NCI-H2171 treated with DMSO at 0.1 percent for 48 hours (cell line): ENCODE measurements at places on chromosomes 12 and 14.

- DNase-seq, result no peak
Measured at GRCh38 chr14:56515739-56516138, 63.9 kb upstream of the TMEM260 start.

DNA sequence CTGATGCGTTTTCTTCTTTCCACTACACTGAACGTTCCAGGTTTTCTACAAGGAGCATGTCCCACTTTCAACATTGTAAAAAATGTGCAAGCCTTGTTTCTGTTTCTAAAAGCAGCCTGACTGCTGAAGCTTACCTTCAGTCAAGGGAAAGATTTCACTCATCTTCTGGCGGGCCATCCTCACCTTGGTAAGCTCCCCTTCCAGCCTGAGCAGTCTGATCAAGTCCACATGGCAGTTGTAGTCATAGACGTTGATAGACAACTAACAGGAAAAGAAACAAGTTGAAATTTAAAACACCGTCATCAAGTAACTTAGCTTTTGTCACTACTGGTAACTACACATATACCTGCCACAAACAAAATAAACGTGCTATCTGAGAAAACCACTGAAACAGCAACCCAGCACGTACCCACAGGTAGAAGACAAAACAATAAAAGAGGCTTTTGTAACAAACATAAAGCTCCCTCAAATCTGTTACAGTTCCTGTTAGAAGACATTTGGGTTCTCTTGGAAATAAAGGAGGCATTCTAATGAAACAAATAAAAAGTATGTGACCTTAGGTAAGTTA, 11.9 kb downstream of the SART3 start:
- no peak for DNase-seq

- no peak for DNase-seq
Measured at GRCh38 chr14:34161351-34162082, 210.6 kb upstream of the EGLN3 start.

DNA sequence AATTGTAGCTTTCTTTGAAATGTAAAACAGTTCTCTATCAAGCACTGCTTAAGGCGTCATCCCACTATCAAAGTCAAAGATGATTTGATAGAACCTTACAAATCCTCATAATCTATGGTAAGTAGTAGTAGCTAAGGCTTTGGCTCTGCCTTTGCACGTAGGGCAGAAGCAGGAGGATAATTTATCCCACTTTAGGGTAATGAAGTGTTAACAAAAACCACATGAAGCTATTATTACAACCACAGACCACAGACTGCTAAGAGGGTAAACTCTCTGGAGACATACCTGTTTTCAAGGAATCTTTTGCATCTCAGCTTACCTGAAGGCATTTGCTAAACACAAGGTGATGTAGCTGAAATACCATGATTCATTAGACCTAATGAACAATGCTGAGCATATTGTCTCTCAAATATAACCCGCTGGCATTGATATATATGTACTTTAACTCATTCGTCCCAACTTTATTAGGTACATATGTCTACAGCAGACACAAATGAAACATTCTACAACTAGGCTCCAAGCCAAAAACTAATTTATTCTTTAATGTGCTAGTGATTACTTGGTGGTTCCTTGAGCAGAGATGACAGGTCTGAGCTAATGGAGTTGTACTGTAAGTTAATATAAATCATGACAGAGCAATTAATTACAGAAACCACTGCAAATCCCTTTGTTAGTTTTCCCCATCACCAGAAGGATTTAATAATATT, 368.8 kb downstream of the ETNK1 start:
- DNase-seq, result peak; percentile 66

DNA sequence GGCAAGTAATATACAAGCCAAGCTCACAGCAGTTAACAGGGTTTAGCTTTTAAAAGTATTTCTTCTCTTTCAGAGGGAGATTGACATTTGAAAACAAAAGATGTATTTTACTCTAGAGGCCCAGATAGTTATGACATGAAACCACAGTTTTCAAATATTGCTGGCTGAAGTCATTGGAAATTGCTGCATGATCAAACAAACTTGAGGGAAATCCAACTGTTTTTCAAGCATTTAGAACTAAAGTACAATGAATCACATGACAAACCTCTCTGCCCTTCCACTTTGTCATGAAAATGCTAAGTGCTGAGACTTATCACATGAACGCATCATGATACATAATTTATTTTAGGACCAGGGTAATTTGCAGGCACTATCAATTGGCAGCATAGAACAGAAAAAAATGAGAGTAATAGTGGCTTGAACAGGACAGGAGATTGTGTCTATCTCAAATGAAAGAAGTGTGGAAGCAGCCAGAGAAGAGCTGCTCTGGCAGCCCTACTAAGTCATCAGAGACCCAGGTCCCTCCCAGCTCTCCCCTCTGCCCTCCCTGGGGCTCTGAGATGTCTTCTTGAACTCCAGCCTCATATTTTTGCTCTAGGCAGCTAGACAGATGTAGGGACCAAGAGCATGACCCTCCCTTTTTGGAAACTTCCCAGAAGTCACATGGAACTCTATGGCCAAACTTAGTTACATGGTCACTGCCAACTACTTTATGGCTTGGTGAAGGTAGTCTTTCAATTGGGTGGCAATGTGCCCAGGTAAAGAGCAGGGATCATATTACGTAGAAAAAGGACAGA, 90.1 kb upstream of the PELI2 start:
- DNase-seq, result no peak

- no peak for DNase-seq
Measured at GRCh38 chr12:94725375-94726168, 75.2 kb upstream of the TMCC3 start.

GRCh38 chr12:93758801-93759373, 81.7 kb downstream of the CRADD start:
- DNase-seq, result no peak

GRCh38 chr12:124440841-124441381, 126.5 kb downstream of the NCOR2 start:
- no peak for DNase-seq

DNA sequence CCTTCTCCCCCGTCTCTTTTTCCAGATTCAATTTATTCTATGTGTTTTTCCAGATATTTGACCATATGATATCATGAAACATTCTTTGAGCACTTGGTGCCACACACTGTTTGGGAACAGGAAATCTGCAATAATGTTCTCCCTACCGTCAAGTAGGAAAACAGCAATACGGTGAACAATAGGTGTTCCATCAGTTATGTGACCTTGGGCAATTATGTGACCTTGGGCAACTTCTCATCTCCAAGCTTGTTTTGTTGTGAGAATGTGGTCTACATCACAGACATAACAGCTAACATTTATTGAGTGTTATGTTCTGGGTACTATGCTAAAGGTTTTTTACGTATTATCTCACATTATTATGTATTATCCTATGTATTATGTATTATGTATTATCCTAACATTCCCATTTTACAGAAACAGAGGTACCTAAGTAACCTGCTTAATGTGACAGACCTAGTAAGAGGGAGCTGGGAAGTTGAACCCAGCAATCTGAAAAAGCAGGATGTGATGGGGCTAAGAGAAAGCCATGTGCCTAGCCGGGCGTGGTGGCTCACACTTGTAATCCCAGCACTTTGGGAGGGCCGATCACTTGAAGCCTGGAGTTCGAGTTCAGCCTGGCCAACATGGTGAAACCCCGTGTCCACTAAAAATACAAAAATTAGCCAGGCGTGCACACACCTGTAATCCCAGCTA, 1.2 kb upstream of the NEK9 start:
- DNase-seq, result no peak

DNA sequence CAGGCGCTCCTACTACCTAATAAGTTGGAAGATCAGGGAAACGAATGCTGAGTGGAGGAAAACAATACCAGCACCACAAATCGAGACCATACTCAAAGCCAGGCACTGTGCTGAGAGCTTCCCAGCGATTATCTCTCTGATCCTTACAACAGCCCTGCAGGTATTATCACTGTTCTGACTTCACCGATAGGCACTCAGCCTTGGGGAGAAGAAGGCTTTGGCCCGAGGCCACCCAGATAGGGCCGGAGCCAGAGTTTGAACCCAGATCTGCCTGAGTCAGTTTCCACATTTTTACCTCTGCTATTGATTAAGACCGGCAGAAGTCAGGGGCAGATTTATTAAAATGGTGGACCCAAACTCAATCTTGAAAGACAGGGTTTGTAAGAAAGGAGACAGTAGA, 4.9 kb downstream of the SVOP start:
- no peak for DNase-seq

- no peak for DNase-seq
Measured at GRCh38 chr14:90676912-90677311, 139.3 kb downstream of the TTC7B start.

DNA sequence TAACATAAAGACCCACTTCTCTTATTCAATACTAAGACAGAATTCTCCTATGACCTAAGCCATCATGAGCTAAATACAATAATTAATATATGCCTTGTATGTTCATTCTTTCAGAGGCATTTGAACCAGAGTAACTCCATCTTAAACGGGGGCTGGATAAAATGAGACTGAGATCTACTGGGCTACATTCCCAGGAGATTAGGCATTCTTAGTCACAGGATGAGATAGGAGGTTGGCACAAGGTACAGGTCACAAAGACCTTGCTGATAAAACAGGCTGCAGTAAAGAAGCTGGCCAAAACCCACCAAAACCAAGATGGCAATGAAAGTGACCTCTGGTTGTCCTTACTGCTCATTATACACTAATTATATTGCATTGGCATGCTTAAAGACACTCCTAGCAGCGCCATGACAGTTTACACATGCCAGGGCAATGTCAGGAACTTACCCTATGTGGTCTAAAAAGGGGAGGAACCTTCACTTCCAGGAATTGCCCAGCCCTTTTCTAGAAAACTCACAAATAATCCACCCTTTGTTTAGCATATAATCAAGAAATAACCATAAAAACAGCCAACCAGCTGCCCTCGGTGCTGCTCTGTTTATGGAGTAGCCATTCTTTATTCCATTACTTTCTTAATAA, 260.7 kb downstream of the SSPN start:
- DNase-seq, result no peak

- DNase-seq, result no peak
Measured at GRCh38 chr14:105012171-105012985, 8.5 kb downstream of the CDCA4 start.

GRCh38 chr14:105204206-105204930, 23.3 kb upstream of the NUDT14 start:
- DNase-seq, result no peak

- peak; percentile 29 for DNase-seq
Measured at GRCh38 chr12:3003357-3003992, 44.3 kb downstream of the TEAD4 start.

- peak; percentile 41 for DNase-seq
Measured at GRCh38 chr14:58701156-58701555, 63.4 kb downstream of the DACT1 start.

GRCh38 chr12:30598889-30599288, 96.8 kb downstream of the IPO8 start:
- DNase-seq, result no peak

GRCh38 chr12:724194-724855, 28.1 kb upstream of the WNK1 start:
- peak; percentile 71 for DNase-seq

DNA sequence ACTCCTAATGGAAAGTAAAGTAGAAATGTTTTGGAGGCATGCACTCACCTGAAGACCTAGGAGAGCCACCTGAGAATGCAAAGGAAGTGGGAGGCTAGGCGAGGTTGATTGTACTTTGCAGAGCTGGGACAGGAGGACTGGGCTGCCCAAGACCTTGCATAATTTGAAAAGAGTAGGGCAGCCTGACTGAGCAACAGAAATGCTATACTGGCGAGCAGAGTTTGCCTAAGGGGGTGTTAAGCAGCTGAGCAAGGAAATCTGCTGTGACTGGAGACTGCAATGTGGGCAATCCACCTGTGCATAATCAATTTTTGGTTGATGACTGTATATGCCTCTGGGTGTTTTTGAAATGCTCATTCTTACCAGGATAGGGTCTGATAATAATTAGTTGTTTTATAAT, 834.1 kb downstream of the TRHDE start:
- no peak for DNase-seq

DNA sequence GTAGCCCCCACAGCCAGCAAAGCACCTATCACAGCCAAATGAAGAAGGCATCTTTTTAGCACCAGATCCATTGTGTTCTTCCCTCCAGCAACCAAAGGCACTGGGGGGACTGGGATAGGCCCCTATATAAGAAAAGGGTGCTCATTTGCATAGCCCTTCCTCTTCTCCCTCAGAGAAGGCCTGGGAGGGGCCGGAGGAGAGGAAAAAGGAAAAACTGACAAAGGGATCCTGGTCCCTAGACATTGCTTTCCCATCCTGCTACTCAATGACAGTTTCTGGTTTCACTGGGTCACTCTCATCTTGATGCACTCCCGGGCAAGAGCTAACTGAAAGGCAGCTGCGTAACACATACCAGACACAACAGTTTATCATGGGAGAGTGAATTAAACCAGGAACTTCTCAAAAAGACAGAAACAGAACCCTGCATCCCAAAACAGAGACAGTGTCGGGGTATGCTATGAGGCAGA, at the start of gene PMEL:
Gene PMEL (minus strand): TSS at position 102 of the 467 bp plus-strand sequence. CDS start 31 bp downstream, at position 71.
- DNase-seq, result no peak

DNA sequence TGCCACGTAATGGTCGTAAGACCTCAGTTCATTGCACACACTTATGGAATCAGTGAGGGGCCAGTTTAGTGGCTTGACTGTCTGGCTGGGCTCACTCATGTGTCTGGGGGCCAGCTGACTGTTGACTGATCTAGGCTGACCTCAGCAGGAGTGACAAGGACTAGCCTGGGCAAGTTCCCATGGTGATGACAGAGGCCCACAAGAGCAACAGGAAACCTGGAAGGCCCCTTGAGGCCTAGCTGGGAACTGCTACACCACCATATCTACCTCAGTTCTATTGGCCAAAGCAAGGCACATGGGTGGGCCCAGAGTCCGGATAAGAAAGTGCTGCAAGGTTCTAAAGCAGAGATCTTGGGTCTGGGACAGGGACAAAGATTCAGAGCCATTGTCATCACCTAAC, 21.3 kb upstream of the RFLNA start:
- DNase-seq, result peak; percentile 11

DNA sequence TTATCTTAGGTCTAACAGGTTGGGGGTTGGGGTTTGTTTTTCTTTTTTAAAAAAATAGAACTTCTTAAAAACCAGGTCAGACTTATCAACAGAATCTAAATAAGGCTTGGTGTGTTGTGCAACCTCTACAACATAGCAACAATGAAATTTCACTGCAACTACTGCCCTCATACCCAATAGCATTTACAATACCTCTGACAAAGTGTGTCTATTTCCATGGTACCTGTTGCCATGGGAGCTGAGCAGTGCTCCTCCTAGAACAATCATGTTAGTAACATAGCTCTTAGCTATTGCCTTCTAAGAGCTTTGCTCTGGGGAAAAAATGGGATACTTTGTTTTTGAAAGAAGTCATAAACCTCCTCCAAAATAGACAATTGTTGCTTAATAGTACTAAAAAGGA, 103.3 kb upstream of the CCDC175 start:
- DNase-seq, result peak; percentile 25

GRCh38 chr14:105335735-105336476, 21.4 kb downstream of the PACS2 start:
- DNase-seq, result peak; percentile 31

- DNase-seq, result no peak
Measured at GRCh38 chr12:16670456-16671050, 64.6 kb upstream of the LMO3 start.
